Astrocyte of the cerebellum (primary cell): ENCODE measurements at places on chromosomes 5 and 9.
A peak's percentile ranks its signal among the peaks of the same experiment; 100 is the strongest.

- DNase-seq, result peak; percentile 59
Observed at GRCh38 chr5:152560512-152561137, 155.5 kb upstream of the NMUR2 start.

DNA sequence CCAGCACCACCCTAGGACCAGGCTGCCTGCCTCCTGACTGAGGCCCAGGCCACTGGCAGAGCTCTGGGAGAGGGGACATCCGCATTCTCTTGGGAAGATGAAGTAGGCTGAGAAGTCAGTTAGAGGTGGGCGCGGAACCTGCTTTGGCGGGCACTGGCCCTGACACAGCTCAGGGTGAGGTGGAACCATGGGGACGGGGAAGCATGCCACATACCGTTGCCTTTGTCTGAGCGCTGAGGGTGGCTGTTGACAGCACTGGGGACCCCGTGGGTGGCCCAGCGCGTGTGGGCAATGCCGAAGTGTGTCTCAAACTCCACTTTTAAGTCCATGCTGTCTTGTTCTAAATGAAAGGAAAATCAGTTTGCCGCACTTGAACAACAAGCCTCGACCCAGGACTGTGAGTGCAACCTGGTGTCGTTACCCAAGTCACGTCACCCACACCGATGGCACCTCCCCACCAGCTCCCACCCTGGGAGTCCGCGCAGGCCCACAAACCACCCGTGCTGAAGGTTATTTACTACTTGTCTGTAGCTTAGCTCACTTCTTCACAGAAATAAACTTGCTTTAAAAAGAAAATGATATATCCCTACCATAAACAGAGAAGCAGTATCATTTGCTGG lies 17.4 kb downstream of the GFPT2 start:
- no peak for DNase-seq

- no peak for DNase-seq
Observed at GRCh38 chr5:123217173-123217572, 128.1 kb downstream of the PRDM6 start.

DNA sequence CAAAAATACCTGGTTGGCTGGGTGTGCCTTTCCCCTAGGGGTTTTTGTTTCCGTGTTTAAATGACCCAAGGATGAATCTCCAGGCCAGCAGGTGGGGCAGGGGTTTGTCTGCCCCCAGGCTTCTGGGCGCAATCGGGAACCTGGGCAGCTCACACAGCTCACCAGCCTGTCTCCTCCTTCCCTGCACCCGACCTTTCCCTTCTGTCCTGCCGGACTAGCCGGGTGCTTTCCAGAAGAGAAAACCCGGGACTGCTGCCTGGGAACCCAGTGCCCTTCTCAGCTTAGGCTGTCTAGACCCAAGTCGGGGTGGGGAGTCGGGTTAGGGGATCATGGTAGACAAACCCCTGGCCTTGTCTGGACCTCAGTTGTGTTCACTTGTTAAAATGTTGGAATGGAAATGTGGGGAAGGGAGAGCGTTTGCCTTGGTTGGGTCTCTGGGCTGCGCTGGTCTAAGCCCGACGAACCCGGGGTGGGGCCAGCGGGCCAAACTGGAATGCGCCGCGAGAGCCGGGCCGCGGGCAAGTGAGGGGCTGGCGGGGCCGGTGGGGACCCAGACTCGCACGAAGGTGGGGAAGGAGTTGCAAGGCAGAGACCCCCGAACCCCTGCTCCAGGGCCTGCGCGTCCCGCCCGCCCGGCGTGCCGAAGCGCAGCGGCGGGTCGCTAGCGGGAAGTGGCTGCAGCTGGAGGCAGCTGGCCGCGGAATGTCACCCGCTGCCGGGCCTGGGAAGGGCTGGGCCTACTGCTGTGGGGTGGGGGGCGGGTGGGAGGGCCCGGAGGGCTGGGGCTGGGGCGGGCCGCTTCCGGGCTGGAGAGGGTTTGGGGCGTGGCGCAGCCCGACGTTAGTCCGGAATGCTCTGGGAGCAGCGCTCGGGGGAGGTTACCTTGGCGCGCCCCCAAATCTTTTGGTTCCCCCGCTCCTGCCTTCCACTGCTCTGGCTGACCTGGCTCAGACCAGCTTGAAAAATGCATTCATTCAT lies 84.6 kb downstream of the DAB2IP start:
- DNase-seq, result no peak

- DNase-seq, result no peak
Observed at GRCh38 chr9:99118782-99119466, 14.0 kb downstream of the TGFBR1 start.
